ENCODE measurements at places on chromosomes 6 and 20.

GRCh38 chr20:10540636-10541493 is 105.8 kb downstream of the SLX4IP start:
- DNase-seq = peak; percentile 74

GRCh38 chr6:71197267-71197666 is 91.3 kb upstream of the OGFRL1 start:
- DNase-seq = peak; percentile 92

- no peak for DNase-seq
Measured at GRCh38 chr6:7152462-7152861, 44.7 kb downstream of the RREB1 start.

GRCh38 chr6:108837236-108837971 is 10.8 kb upstream of the ARMC2 start:
- DNase-seq = no peak

DNA sequence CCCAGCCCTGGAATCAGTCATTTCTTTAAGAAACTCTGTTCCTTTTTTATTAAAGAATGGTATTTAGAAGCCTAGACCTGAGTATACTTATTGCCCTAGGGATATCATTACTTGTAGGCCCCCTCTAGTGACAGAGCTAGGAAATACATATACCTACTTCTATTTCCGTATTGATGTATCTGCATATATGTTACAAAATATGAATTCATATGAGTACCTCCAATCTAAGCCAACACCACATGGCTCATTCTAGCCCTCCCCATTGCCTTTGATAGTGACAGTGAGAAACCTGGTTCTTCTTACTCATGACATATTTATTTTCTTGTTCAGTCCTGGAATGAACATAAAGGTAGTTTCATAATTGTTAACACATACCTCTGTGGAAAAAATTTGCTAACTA is 137.2 kb downstream of the FARS2 start:
- DNase-seq = no peak

- no peak for DNase-seq
Measured at GRCh38 chr20:32484958-32485769, 100.0 kb downstream of the NOL4L start.

DNA sequence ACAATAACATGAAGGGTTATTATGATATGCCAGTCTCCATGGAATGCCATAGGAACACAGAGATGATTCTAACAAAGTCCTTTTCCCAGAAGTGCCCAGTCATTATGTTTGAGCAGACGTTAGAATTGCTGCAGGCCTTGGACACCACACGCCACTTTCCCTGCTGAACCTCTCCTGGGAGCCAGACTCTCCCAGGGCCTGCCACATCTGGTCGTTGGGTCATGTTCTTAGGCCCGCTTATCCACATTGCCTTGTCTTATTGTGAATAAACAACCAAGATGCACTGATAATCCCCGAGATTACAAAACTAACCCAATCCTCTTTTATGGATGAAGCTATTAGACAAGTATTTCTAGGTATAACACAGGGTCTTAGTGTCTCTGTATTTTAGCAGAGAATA is 276.5 kb upstream of the CITED2 start:
- no peak for DNase-seq

GRCh38 chr20:57342829-57343228 is 8.2 kb upstream of the RAE1 start:
- no peak for DNase-seq

GRCh38 chr6:33721508-33721907 is 10.0 kb upstream of the UQCC2 start:
- no peak for DNase-seq

DNA sequence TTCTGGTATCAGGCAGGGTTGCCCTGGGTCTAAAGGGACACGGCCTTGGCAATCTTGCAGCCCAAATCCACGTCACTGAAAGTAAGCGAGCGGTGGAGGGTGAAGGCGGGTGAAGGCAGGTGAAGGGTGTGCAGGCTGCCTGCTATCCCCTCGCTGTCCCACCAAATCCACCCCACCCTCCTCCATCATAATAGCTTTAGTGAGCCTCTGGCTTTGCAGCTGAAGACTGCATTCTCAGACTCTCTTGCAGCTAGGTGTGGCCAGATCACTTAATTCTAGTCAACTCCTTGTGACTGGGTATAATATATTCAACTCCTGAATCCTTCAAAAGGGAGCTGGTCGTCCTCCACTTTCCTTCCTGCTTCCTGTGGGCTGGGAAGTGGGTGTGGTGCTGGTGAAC is 126.7 kb upstream of the TRAF3IP2 start:
- DNase-seq = no peak

- no peak for DNase-seq
Measured at GRCh38 chr20:46607849-46608497, 43.3 kb downstream of the SLC13A3 start.

- DNase-seq = no peak
Measured at GRCh38 chr6:74343804-74344203, 647.8 kb downstream of the CD109 start.

DNA sequence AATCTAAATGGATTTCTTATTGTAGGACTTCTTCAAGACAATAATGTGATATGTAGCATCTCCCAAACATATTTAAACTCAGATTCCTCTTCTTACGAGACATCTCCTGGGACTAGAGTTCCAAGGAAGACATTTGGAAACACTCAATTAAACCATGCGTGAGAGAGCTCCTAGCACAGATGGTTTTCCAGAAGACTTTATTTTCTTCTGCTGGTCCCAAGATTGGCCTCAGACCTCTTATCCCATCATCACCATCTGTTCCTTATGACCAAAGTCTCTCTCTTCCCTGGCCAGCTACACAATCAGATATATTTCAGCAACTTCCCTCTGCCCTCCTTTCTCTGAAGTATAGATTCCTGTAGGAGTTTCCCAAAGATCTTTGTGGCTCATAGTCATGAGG is 93.2 kb upstream of the JARID2 start:
- no peak for DNase-seq

DNA sequence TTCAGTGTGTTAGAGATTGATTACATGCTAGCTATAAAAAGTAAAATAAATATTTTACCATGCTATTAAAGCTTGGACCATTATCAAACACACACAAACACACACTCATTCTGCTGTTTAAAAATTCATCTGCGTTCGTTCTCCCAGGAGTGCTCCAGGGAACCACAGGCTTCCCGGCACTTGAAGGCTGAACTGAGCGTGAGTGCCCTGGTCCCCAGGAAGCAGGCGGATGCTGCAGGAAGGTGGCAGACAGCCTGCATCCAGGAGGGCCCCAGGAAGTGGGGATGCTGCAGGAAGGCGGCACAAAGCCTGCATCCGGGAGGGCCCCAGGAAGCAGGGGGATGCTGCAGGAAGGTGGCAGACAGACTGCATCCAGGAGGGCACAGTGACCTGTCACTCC is 147.2 kb upstream of the SNX9 start:
- no peak for DNase-seq

- DNase-seq = no peak
Measured at GRCh38 chr20:25318471-25319240, 70.8 kb downstream of the PYGB start.

DNA sequence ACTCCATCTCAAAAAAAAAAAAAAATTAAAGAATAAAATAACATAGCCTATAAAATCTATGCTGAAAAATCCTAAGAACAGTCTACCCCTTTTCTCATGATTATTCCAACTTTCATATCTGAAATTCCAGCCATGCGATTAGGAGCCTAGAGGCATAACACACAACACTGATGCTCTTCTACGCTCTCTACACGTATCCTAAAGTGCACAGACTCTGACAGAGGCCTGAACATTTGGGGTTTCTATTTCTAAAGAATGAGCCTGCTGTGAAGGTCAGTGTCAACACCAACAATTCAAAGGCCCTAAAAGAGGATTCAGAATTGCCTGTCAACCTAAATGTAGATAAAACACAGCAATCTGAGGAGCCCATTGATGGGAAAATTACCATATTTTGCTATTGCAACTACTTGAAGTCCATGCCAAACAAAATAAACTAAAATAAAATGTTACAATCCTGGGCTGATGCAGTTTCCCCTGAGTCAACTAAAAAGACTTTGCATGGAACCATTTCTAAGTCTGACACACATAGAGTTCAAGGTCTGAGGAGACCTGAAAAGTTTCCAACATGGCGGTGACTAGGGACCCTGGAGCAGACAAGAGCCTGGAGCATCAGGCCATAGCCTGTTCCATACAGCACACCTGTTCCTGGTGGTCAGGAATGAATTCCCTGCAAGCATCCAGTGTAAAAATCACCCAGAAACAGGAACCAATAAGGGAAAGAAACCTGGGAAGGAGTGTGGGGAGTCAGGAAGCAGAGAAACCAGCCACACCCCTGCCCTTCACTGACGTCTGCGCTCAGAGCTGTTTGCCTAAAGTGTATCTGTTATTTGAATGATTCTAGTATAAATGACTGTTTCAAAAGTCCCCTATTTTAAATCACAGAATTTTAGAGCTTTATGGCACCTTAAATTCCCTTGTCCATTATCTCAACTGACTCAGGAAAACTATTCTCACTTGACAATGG is 11.8 kb downstream of the NINL start:
- no peak for DNase-seq

- no peak for DNase-seq
Measured at GRCh38 chr6:108895571-108895970, 47.3 kb downstream of the ARMC2 start.

GRCh38 chr20:15071085-15071808 is 733.8 kb upstream of the FLRT3 start:
- no peak for DNase-seq

DNA sequence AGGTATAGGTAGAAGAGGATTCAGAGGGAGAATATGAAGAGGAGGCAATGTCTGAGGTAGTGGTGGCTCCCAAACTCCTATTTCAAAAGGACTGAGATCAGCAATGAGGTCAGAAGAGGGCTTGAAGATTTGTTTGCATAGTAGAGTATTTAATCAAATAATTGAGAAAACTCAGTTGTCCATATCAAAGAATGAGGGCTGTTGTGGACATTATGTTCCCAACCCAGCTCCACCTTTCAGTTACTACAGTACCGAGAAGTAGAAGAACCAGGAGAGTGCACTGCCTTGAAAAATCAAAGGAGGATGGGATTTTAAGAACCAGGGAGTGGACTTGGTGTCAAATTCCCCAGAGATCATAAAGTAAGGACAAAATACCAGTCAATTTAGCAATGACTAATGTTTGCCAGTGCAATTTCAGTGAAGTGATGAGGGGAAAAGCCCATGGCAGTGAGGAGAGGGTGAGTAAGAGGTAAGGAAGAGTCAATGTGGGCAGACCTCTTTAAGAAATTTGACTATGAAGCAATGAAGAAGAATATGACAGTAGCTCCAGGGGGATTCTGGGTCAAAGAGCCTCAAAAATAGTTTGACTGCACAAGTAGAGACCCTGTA is 382.4 kb downstream of the PKHD1 start:
- no peak for DNase-seq

DNA sequence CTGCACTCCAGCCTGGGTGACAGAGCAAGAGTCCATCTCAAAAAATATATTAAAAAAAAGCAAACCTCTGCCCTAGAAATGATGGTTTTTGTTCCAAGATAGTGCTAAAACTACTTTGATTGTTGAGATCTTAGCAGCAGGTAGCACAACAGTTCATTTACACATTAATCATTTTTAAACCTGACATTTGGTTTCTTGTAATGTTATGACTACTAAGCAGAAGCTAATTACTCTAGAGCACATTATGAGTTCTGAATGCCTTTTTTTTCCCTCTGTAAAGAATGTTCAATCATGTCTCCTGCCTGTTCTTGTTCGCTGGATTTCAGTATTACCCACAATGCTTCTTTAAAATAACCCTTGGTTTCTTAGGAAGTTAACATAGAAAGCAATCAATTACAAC is 24.7 kb upstream of the PHF3 start:
- no peak for DNase-seq

- no peak for DNase-seq
Measured at GRCh38 chr6:49782293-49782692, 4.8 kb downstream of the PGK2 start.

DNA sequence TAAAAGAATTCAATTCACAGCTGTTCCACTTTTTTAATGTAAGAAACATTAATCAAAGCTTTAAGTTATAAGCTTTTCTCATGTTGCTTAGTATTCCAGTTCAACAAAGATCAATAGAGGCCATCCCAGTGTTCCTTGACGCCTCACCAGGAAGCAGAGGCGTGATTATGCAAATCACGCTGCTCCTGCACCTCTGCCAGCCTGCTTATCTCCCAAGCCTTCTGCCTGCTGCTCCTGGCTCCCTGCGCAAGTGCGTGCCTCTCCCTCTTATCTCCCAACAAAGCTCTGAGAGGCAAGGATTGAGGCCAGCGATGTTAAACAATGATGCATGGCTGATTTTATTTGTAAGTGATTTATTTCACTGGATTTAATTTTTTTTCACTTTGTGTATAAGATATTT is 42.8 kb downstream of the INSM1 start:
- no peak for DNase-seq

DNA sequence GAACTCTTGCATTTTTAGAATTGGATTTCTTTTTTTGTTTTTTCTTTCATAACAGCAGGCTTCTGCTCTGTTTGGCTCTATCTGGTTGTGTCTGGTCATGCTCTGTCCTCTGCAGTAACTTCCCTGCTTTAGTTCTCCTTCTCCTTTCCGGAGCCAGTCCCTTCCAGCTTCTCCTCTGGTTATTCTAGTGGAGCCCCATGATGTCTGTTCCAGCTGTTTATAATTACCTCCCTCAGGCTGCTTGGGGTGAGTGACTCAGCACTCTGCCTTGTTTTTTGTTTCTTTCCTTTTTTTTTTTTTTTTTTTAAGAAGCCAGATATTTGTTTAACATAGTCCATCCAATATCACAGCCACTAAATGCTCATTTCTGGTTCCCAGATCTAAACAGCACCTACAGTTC is 409.6 kb downstream of the MAFB start:
- no peak for DNase-seq

DNA sequence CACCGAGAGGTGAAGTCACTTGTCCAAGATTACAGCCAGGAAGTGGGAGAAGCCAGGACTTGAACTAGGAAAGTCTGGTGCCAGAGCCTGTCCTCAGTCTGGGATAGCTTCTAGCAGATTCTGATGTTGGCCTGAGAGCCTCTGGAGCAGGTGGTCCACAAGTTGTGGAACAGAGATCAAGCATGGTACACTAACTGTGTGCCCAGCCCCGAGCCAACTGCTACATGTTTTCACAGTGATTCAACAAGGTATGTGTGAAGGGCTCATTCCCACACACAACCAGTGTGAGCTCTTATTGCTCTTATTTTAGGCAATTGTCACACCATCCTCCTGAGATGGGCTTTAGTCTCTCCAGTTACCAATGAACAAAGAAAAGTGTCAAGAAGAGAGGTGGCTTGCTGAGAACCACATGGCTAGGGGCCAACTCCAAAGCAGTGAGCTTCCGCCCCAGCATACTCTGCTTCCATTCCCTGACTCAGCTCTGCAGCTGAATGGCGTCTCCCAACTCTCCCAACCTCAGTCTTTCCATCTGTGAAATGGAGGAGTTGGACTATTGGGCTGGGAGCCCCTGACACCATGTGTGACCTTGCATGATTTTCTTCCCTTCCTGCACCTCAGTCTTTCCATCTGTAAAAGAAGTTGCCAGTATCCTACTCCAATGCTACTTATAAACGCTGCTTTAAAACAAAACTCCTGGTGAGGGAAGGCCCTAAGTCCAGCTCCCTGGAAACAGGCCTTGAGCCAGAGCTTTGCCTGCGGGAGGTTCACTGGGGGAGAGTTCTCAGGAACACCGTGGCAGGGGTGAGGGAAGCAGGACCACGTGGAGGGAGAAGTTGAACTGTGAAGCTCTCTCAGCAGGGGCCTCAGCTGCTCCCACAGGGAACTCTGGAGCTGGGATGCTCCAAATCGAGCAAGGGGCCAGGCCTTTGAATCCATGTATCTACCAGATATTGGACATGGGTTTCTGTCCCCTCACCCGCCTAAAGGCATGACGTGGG is 40.9 kb downstream of the CDH22 start:
- DNase-seq = no peak

- DNase-seq = no peak
Measured at GRCh38 chr6:161301338-161301737, 27.5 kb upstream of the AGPAT4 start.
